ENCODE measurements at places on chromosomes 11 and 22. TPM values are rescaled to one million over a fixed set of nuclear protein-coding genes. Genes with fewer than 3 reads are reported as not detected.

GRCh38 chr11:132895340-132895739, 637.0 kb downstream of the OPCML start:
- no peak for DNase-seq

- DNase-seq, result no peak
Measured at GRCh38 chr11:88208745-88209144, 33.5 kb upstream of the RAB38 start.

INS gene
- total RNA-seq, result not detected

ASCL2 gene
- total RNA-seq, result 0.20 TPM

SULT4A1 gene
- total RNA-seq, result not detected

DNA sequence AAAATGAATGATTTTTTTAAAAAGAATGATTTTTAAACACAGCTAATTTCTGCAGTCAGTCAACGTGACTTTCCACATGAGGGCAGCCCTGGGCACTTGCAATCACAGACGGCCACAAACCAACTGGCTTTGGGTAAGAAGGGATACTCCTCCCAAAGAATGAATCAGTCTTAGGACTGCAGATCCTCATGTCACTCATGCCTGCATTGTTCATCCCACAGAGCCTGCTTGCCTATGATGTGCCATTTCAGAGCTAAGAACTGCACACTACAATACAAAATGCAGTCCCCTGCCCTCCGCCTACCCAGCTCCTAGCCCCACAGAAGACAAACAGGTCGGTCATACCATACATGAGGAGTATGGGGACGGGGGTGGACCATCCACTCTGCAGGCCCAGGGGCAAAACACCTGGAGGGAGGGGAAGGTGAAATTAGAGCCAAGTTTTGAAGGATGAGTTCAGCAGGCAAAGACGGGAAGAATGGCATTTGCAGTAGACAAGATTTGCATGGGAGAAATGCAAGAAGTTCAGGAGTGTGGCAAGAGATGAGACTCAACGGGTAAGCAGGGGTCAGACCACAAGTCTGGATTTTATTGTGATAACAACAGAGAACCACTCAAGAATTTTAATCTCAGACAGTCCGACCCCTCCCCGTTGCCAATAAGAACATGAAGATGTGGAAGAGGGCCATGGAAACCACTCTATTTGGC, 24.7 kb downstream of the PACSIN2 start:
- no peak for DNase-seq
